Stimulated activated CD4-positive, alpha-beta T cell treated with anti-CD3 and anti-CD28 coated beads, Interleukin-12 subunit alpha, Interleukin-12 subunit beta, amount 100 ng/mL, for 48 hours (primary cell): ENCODE measurements at places on chromosomes 5 and 9.

DNA sequence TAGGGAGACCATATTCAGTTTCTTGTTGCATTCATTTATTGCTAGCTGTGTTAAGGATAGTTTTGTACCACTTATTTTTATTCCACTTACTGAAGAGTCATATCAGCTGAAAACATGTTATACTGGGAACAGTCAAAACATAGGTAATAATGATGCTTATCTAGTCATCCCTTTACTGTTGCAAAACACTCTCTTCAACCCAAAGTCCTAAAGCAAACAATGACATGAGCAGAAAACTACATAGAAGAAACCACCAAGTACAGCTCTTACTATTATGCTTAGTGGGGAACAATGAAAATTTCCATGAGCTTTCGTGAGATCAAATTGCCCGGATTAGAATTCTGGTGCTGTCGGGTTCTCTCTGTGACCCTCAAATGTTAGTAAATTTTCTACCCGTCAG is 681.4 kb downstream of the NR2F1-AS1 start:
- DNase-seq = no peak

GRCh38 chr5:103234239-103234975 is 24.2 kb upstream of the MACIR start:
- DNase-seq = no peak

DNA sequence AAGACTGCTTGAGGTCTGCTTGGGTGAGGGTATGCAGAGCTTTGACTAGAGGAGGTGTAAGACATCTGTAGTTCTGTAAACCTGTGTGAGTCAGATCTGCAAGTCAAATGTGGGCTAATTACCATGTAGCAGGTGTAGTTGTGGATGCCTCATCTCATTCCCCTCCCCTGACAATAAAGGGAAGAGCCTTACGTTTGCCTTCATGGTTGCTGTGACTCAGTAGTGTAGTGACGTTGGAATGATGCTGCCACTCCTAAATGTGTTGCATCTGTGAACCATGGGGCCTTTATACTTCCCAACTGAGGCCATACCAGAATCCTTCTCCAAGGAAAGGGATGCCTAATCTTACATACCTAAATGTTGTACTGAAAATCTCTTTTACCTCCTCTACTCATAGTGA is 26.0 kb downstream of the PRDM6 start:
- DNase-seq = no peak

GRCh38 chr5:91293131-91293530 is 90.0 kb downstream of the ARRDC3 start:
- DNase-seq = no peak

DNA sequence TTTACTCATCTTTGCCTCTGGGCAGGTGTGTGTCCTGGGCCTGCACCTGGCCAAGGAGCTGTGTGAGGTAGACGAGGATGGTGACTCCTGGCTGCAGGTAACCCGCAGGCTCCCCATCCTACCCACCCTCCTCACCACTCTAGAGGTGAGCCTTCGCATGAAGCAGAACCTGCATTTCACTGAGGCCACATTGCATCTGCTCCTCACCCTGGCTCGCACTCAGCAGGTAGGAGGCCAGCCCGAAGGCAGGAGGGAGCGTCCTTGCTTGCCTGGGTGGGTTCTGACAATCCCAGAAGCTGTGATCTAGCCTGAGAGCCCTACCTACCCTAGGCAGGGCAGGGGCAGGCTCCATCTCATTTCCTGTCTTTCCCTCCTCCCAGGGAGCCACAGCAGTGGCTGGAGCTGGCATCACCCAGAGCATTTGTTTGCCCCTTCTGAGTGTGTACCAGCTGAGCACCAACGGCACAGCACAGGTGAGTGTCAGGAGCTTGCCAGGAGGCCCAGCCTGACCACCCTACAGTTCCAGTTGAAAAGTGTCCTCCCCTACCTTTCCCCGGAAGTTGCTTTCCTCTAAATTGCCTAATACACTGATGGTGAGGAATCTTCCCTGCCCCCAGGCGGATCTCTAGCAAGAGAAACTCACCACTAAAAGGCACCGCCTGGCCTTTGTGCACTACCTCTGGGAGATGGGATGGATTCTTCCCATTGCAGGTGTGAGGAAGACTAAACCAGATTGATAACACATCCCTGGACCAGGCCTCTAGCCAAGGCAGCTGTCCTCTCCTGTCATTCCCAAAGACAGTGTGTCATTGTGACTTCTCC is 26.4 kb downstream of the SH3GLB2 start:
- DNase-seq = no peak

GRCh38 chr9:69822116-69822750 is 1.6 kb downstream of the CFAP95 start:
- no peak for DNase-seq

- no peak for DNase-seq
These were observed 20.6 kb upstream of the TNFSF15 start for GRCh38 chr9:114826431-114826830.

DNA sequence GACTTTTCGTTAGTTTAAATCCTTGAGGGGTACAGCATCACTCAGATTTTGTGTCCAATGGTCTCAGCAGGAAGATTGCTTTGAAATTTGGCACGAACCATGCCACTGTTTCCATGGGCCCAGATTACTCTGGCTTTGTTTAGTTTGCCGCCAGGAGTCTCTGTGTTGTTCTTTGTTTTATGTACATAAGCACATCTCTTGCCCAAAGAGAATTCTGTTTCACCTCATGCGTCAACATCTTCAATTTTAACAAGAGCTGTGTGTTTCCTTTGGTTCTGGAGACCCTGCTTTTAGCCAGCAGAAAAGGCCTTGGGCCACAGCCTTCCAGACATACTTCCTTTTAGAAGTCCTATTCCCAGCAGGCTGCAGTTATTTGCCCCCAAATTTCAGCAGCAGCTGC is 62.4 kb downstream of the TNPO1 start:
- DNase-seq = no peak

- DNase-seq = no peak
These were observed 19.2 kb upstream of the ERBIN start for GRCh38 chr5:65907135-65907534.

DNA sequence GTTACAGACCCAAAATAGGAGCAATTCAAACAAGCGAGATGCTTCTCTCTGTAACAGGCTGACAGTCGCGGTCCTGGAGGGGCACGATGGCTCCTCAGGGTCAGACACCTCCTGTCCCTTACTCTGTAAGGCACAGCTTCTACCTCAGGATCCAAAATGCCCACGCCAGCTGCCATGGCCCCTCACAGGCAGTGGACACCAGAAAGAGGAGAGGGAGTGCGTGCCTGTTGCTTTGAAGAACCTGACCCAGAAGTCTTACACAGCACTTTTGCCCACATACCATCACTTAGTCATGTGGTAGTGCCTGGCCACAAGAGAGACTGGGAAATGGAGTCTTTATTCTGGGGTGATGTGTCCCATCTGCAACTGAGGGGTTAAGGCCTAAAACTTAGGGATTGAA is 11.6 kb upstream of the ABL1 start:
- DNase-seq = no peak

DNA sequence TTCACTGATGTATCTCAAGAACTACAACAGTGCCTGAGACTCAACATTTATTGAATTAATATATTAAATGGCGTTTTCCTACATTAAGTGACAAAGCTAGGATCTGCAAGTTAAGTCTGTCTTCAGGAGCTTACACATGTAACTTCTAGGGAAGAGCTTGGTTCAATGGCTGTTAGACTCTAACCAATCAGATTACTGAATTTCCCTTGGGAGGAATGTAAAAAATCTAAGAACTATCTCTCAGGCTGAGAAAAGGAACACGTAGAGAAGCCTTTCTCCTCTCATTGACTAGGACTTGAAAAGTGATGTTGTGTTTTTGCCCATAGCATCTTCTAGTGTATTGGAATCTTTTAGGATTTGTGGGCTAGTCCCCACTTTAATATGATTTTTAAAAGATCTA is 53.6 kb downstream of the CCNH start:
- DNase-seq = no peak

DNA sequence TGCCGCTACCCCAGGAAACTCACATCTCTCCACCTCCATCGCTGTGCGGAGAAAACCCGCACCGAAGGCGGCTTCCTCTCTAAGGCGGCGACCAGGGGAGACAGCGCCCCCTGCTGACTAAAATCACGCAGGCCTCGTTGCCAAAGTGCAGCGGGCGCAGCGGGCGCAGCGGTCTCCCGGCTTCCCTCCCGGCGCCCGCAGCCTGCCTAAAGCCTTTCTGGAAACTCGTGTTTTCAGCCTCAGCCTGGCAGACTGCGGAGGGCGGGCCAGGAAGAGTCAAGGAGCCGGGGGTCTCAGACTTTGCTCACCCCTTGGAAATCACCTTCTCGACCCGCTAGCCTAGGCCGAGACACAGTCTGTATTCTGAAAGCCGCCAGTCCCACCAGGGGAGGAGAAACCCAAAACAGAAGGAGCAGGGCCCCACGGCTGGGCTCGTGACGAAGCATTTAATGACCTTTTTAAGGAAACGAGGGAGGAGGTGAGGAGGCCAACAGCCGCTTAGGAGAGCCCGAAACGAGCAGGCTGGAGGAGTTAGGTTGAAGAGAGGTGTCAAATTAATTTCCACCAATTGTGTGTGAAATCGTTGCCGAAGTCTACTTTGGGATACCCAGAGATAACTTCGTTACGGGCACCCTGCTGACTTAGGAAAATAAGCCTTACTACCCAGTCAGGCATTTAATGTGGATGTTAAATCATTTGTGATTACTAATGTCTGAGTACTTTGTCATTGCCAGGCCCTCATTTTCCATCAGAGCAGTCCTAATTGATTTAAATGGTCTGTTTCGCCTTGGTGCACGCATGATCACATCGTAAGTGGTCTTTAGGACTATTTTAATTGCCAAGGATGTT is 7.3 kb upstream of the FOXB2 start:
- DNase-seq = peak; percentile 49

DNA sequence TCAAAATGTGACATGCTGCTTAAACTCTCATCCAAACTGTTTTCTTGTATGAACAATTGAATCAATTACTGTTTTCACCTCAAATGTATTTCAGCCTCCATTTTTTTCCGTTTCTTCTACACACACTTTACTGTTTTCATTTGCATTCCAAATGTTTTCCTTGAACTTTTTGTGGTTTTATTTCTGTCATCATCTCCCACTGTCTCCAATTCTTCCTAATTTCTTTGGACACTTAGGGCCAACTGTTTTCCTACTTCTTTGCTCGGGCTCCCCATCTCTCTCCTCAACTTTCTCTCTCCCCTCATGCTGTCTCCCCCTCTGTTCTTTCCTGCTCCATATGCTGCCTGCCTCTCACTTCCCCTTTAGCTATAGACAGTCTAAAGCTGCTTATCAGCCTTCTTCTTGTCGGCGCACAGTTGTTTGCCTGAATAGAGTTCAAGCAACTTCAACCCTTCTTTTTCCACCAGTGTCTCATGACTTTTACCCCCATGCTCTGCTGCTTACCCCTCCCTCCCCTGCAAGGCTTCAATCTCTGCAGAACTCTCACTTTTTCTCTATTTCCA is 443.4 kb downstream of the DTWD2 start:
- DNase-seq = no peak

DNA sequence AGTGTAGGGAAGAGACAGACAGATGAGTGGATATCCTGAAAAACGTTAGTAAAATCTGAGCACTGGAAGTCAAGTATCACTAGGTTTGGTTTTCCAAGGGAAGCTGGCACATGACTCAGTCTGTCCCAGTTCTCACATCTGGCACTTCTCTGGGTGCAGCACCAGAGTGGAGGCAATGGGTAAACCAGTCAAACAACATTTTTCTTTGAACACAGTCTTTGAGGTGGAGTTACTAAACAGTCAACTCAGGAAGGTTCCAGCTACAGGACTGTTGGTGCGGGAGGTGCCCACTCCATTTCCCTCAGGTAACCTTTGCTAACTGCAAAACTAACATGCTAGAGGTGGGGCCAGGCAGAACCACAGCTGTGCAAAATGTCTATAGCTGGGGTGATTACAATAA is 301.4 kb upstream of the RFX3 start:
- DNase-seq = no peak

DNA sequence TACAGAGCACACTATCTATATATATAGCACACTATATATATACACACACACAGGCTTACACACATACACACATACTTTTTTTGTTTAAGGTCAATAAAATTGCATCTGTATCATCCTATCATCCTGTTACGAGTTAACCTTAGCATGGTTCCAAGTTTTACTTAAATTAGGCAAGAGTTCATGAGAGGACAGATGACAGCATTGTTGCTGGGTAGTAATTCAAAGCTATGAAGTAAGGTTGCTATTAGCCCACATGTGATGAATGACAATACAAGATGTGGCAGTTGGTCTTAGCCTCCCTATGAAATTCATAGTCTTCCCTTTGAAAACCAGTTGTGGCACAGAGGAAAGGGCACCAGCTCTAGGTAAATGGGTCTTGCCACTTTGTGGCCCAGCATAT is 438.1 kb downstream of the ACTL7B start:
- DNase-seq = no peak

DNA sequence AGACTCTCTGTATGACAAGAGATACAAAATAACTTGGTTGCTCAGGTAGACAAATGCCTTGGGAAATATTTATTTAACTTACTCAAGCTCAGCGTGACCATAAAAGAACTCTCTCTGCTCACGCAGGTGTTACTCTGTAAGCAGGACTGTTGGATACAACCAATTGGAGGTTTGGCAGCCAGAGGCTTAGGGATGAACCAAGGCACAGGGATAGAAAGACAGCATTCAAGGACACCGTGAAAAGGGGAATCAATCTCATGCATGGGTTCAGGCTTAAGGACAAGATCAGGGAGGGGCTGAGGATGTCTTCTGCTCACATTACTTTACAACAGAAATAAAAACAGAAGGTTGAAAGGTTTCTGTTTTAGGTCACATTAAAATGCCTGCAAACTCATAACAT is 389.0 kb upstream of the BRINP1 start:
- no peak for DNase-seq

DNA sequence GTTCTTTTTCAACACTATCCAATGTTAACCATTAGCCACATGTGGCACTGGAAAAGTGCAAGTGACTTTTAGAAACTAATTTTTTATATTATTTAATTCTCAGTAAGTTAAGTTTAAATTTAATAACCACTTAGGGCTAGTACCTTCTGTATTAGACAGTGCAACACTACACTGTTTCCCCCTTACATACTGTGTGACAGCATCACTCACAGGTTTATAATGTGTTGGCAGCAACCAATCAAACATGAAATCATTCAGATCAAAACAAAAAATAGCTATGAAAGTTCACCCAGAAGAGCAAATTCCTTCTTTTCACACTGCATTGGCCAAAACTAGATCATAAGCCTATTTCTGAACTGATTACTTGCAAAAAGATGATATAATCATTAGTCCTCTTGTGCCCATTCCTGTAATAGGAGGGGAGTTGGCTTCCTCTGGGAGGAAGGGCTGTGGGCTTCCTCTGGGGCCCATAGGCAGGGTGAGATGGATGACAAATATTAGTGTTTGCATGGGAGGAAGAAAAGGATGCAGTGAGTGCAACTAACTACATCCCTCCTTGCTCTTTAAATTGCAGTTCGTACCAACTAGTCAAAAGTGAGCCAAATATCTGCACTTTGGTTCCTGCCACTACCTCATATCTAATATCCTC is 708.1 kb upstream of the RGMB start:
- DNase-seq = no peak

- DNase-seq = no peak
These were observed 9.7 kb downstream of the SH3TC2 start for GRCh38 chr5:149053072-149053695.
